ENCODE measurements at places on chromosomes 3 and 15. TPM values are rescaled to one million over a fixed set of nuclear protein-coding genes. Genes with fewer than 3 reads are reported as not detected.
A peak's percentile ranks its signal among the peaks of the same experiment; 100 is the strongest.

DNA sequence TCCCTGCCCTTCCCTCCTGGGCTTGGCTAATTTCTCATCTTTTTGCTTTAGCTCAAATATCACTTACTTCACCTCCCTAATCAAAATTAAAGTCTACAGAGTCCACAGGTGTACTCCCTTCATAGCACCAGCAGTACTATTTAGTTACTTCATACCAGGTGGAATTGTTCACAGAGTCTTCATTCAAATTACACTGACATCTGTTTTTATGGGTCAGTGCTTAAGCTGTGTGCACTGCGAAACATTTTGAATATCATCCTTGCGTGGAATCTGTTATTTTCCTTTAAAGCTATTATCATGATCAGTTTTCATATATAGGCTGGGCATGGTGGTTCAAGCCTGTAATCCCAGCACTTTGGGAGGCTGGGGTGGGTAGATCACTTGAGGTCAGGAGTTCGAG, 2.7 kb upstream of the SERF2 start:
- DNase-seq, result no peak

DNA sequence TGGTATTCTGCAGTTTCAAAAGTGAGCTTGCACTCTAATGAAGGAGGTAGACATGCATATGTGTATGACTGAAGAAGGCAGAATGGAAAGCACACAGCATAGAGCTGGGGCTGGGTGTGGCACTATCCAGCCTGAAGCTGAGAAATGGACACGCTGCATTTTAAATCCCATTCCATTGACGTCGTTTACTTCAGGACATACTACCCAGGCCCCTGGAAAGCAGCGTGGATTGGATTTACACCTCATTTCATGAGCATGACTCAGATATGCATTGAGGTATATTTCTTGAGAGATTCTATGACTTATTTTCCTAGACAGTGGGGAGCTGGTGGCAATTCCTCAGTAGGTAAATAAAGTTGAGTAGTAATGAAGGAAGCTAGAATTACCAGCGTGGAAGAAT, 101.4 kb downstream of the ABI3BP start:
- DNase-seq, result no peak

DNA sequence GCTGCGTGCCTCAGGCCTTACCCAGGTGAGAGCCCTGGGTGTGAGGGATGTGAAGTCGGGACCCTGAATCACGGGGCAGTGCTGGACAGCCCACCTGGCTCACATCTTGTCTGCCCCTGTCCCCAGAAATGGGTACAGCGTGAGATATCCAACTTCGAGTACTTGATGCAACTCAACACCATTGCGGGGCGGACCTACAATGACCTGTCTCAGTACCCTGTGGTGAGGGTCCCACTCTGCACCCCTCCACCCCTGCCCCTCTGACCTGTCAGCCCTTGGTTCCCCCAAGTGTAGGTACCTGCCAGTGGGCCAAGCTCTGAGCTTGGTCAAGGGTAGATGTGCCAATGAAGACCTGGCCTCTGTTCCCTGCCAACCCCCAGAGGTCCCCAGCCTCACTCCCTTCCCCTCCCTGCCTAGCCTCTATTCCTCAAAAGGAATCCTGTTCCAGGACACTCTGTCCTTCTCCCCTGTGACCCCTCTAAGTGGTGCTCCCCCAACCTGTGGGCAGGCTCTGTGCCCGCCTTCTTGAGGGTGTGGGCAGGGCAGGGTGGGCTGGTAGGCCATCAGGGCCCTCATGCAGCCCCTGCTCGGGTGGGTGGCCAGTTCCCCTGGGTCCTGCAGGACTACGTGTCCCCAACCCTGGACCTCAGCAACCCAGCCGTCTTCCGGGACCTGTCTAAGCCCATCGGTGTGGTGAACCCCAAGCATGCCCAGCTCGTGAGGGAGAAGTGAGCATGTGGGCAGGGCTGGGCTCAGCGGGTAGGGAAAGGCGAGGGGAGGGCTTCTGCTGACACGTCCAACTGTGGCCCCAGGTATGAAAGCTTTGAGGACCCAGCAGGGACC, 25.1 kb downstream of the NBEAL2 start:
- DNase-seq, result no peak

- no peak for DNase-seq
Observed at GRCh38 chr15:58407778-58408177, 24.0 kb upstream of the LIPC start.

DNA sequence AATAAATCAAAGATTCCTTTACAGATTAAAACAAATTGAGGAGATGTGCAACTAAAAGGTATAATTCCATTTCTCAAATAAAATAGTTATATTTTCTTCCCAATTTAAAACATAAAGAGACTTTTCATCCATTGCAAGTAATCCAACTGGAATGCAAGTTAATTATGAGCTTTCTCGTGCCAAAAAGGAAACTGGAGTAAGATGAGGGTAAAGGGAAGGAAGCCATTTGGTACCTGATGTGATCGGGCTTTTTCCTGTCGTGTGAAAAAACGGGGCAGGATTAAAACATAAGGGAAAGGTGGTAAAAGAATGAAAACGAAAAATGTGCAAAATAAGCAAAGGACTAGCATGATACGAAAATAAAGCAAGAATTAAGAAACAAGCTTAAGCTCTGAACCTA, 41.8 kb upstream of the XXYLT1 start:
- DNase-seq, result no peak

GRCh38 chr3:55521064-55521737, 34.1 kb upstream of the WNT5A start:
- no peak for DNase-seq

GOLGA8S gene
- 0.38 TPM for total RNA-seq

- DNase-seq, result peak; percentile 55
Observed at GRCh38 chr3:173957646-173958045, 560.1 kb downstream of the NLGN1 start.

LDHAL6B gene
- total RNA-seq, result not detected

TRH gene
- not detected for total RNA-seq

DNA sequence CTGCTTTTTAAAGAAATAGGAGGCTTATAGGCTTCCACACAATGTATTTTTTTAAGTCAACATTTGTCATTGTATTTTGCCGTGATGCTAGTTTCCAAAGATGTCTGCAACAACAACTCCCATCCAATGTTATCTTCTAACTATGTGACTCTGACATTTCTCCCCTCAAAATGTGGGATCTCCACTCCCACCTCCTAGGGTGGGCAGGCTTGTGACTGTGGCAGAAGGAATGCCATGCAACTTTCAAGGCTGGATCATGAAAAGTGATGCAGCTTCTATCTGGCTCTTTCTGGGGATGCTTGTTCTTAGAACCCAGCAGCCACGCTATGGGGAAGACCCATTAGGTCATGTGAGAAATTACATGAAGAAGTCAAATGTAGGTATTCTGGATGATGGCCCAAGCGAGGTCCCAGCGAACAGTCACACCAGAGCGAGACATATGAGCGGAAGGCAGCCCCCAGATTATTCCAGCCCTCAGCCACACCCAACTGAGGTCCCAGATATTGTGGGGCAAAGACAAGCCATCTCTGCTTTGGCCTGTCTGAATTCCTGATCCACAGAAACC, 124.3 kb downstream of the BDH1 start:
- DNase-seq, result no peak

GRCh38 chr3:71989165-71989564, 204.2 kb upstream of the PROK2 start:
- DNase-seq, result no peak

MUSTN1 gene
- 105 TPM for total RNA-seq

DNA sequence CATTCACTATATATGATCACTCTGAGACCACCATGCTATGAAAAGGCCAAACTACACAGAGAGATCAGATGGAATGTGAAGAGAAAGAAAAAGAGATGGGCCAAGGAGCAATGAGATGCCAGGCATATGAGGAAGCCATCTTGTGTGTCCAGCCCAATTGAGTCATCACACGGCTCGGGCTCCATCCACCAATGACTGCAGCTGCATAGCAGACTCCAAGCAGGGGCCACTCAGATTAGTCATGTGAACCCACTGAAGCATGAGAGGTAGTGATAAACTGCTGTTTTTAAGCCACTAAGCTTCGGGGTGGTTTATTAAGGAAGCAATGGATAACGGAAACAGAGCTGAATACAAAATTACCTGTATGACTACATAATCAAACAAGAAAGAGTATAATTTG, 185.9 kb downstream of the SUCLG2 start:
- DNase-seq, result no peak

GRCh38 chr3:15199493-15200105, 6.4 kb upstream of the CAPN7 start:
- no peak for DNase-seq

GP9 gene
- 0.48 TPM for total RNA-seq

GRCh38 chr3:29065211-29065785, 215.6 kb upstream of the RBMS3 start:
- DNase-seq, result peak; percentile 85

MAPKAPK3 gene
- total RNA-seq, result 21.8 TPM

- no peak for DNase-seq
Observed at GRCh38 chr15:27324886-27325615, 354.1 kb downstream of the GABRG3 start.

CCNDBP1 gene
- total RNA-seq, result 49.6 TPM

NBEAL2 gene
- 33.1 TPM for total RNA-seq

GRCh38 chr3:36894914-36895313, 49.9 kb downstream of the TRANK1 start:
- no peak for DNase-seq

TMEM207 gene
- not detected for total RNA-seq

- peak; percentile 93 for DNase-seq
Observed at GRCh38 chr15:85618956-85619491, 175.7 kb downstream of the KLHL25 start.

- DNase-seq, result no peak
Observed at GRCh38 chr15:85704066-85704465, 90.7 kb downstream of the KLHL25 start.

GRCh38 chr3:192825657-192826200, 91.9 kb downstream of the MB21D2 start:
- no peak for DNase-seq

SCG5 gene
- 21.2 TPM for total RNA-seq

SEMA3F gene
- 48.0 TPM for total RNA-seq

DNA sequence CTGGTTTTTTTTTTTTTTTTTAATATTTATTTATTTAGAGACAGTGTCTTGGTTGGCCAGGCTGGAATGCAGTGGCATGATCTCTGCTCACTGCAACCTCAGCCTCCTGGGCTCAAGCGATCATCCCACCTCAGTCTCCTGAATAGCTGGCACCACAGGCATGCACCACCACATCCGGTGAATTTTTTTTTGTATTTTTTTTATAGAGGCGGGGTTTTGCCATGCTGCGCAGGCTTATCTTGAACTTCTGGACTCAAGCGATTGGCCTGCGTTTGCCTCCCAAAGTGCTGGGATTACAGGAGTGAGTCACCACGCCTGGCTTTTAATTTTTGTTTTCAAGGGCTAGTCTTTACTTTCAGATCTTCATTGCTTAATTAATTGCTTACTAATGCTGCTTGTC, 13.1 kb downstream of the PCCB start:
- no peak for DNase-seq

VEPH1 gene
- total RNA-seq, result 0.24 TPM

DNA sequence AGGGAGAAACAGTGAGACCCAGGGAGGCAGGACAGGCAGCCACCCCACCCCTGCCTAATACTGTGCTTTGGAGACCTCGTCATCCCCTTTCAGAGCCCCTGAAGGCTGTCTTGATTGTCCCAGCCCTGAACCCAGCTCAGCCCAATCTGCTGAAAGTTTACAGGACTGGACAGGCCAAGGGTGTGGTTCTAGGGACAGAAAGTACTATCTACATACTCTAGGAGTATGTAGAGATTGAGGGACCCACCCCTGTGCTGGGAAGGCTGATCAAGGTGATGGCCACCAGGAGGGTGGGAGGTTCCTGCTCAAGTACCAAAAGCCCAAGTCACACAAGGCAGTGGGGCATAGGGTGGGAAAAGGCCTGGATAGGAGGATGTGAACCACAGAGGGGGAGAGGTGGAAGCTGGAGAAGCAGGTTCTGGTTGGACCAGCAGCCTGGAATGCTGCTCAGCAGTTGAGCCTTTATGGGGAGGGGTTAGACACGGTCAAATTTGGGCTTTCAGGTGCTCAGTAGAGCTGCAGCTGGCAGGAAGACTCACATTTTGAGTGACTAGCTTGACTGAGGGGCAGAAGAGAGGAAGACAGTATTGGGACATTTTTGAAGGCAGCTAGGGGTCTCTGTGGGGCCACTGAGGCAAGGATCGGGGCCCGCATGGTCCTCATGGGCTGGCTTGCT, 6.7 kb downstream of the NBEAL2 start:
- DNase-seq, result peak; percentile 30

DNA sequence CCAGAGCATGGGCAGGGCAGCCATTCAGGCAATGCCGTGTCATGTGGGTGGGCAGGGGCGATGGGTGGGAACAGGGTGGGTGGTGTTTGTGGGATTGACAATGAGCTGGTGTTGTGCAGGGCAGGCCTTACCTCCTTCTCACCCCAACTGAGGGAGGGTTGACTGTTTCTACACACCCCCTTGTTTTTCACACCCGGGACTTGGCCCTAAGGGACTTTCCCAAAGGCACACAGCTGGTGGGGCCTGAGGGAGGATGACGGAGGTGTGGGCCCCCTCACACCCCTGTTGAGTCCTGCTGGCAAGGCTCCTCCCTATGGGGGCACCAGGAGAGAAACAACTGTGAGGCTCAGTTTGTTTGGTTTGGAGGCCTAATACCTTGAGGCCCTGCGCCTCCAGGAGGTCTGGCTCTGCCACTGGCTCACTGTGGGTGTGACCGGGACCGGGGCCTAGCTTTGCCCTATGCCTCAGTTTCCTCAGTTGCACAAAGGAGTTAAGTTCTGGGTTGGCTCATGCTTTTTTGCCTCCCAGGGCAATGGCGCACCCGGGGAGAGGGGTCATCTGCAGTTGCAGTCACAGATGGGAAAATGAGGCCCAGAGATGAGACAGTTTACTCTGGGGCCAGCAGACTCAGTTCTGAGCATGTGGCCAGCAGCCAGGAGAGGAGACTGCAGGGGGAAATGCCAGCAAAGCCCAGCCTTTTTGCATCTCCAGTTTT, 5.1 kb upstream of the DNAH1 start:
- no peak for DNase-seq

DNA sequence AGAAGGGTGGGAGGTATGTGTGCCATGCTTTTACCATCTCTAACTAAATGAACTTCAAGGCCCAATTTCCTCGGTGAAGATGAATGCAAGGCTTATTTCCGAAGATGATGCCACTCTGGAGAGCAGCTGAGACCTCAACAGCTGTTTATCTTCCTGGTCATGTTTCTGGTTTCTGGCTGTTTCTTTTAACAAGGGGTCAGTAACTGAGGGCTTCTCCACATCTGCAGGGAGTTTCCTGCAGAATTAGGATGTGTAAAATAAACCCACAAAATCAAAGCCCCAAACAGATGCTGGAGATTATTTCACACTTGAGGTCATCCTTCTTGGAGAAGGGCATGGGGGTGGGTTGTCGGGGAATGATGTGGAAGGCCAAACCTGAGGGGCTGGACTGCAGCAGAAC, 220.3 kb downstream of the THSD4 start:
- no peak for DNase-seq

LRRN1 gene
- total RNA-seq, result 0.65 TPM

DNA sequence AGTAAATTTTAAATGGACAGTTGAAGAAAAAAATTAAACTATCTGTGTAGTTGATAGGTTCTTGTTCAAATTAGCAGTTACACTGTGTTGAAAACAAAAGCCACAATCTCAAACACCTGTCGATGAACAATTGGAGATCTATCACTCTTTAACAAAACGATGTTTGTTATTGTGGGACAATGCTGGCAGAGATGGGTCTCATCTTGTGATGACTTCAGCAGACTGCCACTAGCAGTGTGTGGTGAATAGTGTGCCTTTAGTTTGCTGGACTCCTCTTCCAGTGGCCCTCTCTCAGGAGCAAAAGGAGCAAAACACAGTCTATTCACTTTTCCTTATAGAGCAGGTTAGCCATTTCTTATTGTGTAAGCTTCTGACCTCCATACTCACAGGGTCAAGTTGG, 14.7 kb upstream of the TRIM59 start:
- DNase-seq, result no peak
